ENCODE measurements at places on chromosomes 13 and 19.

DNA sequence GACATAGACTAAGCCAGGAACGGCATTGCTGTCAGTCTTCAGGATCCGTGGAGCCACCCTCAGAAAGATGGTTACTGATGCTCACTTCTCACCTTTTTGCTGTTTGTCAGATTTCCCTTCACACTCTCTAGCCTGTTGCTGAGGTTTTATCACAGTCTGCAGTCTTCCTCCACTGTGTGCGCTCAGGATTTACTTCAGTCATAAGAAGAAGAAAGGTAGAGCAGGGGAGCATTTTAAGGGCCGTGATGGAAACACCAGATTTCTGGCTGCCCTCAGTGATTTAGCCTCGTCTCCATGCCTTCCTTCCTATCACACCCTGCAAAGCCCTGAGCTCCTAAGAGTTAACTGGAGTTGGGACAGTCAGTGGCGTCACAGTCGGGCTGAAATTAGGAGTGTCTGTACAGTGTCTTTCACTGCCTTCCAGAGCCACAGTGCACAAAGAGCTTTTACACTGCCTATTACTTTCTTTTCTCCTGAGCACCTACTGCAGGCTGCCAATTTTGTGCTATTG lies 60.0 kb upstream of the GPR183 start:
- DNase-seq: no peak

GRCh38 chr13:37395544-37395943 lies 203.0 kb downstream of the POSTN start:
- no peak for DNase-seq

- no peak for DNase-seq
Observed at GRCh38 chr19:45592366-45592765, 7.8 kb upstream of the OPA3 start.

GRCh38 chr19:53131085-53131590 lies 1.6 kb downstream of the ZNF415 start:
- no peak for DNase-seq

DNA sequence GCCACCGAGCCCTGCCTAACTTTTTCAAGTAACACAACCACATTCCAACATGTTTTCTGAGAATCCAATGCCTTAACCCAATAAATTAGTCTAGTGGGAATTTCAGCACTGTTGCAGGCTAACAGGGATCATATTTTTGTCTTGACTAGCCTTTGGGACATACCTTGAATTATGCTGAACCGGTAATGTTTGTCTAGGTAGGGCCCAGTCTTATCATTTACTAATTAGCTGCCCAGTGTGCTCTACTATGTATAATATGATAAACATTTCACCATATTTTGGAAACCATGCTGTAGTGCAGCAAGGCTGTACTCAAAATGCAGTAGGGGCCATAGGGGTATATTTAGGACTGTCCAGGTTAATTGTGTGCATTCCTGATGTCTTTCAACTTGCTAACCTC lies 3.3 kb upstream of the PDS5B start:
- no peak for DNase-seq

DNA sequence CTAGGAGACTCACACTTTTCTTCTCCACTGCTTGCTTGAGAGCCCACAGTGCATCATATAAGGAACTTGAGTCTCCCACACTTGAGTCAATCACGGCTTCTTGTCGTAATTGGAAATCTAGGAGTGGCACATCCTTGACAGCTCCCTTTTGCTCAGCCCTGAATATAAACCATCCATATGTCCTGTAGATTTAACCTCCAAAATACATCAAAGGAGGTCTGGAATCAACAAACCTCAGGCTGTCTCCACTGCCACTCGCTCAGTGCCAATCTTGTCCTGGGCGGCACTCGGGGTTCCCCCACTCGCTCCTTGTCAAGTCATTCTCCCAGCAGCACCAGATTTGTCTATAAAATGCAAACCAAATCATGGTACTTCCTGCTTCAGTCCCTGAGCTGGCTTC lies 84.4 kb upstream of the UQCRFS1 start:
- DNase-seq: no peak

GRCh38 chr13:39600766-39601165 lies 2.2 kb downstream of the LHFPL6 start:
- DNase-seq: no peak

DNA sequence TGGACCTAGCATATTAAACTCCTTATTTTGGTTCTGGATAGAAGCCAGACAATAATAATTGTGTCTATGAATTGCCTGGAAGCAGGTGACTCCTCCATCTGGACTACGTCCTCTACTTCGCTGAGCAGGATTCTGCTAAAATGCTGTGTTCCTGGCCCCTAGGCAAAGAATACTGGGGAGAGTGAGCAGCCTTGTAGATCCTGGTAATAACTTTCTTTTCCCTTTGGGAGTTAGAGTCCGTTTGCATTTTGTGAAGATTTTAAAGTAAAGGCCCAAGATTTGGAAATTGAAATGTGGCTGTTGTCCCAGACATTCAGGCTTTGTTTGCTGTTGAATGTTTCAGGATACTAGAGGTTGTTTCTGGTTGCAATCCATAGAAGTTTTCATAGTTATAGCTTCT lies 511.9 kb upstream of the KLF12 start:
- DNase-seq: no peak

DNA sequence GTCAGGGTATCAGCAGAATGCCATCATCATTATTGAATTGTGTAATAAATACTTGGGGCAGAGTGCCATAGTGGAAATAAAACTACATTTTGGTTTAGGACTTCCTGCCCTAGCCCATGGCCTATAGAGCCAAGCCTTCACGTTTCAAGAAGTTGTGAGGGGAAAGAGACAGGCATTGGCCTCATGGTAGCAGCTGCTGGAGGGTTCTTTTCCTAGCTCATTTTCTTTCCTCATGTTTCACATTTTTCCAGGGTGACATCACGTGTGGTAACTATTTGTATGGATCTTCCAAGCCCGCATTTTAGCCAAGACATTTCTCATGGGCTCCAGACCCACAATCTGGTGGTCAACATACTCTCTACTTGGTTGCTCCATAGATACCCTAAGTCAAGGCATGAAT lies 80.4 kb downstream of the LRCH1 start:
- no peak for DNase-seq

GRCh38 chr19:48568345-48568886 lies 16.4 kb downstream of the SULT2B1 start:
- DNase-seq: no peak

DNA sequence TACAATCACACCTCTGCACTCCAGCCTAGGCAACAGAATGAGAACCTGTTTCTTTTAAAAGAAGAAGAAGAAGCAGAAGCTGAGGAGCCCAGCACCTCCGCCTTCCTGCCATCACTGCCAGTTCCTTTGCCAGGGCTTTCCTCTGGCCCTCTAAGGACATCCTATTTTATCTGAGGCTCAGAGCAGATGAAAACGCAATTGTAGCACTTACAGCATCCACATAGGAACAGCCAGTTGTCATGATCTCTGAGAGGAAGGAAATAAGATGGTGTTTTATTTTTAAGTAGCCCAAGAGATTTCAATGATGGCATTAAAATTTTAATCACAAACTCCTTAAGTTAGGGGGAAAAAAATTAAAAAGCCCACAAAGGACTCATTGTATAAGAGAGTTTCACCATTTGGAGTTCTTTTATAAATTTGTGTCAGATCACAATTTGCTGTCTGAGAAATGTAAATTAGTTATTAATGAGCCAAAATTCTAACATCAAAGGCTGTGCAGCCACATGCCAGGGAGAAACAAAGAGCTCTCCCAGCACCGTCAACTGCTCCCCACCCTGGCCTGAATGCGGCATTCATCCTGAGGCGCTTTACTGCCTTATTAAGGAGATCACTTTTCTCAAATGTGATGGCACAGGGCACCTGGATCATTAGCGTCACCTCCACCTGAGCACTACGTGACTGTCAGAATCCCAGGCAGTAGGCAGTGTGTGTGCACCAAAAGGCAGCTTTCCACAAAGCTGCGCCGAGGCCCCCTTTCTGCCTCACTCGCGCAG lies 393.0 kb downstream of the FOXO1 start:
- no peak for DNase-seq

DNA sequence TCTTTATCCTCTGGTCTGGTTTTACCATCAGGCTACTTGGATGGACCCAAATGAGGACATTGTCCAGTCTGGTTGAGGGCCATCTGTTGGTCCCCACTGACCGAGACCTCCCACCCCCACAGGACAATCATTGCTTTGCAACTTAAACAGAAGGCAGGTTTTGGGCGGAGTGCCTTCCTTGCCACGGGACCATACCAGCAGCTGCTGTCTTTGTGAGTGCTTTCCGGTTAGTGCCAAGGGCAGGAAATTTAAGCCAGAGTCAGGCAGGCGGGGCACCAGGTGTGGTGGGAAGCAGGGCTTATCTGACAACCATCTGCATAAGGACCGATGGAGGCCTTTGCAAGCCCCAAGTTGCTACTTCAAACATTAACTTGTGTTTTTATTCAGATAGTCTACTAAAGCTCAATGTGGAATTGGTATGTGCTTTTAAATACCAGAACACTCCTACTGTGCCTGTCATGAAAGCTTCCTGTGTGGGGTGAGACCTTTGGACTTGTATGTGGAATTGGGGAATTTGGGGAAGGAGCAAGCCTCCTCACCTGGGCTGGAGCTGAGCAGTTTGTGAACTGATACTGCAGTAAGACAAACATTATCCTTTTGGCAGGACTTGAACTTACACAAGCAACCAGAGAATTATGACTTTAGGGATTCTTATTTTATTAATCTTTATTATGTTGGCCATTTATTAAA lies 39.3 kb upstream of the UBE2L5 start:
- DNase-seq: no peak

GRCh38 chr19:44050740-44051649 lies 841 bp upstream of the ZNF223 start:
- DNase-seq: peak; percentile 10

DNA sequence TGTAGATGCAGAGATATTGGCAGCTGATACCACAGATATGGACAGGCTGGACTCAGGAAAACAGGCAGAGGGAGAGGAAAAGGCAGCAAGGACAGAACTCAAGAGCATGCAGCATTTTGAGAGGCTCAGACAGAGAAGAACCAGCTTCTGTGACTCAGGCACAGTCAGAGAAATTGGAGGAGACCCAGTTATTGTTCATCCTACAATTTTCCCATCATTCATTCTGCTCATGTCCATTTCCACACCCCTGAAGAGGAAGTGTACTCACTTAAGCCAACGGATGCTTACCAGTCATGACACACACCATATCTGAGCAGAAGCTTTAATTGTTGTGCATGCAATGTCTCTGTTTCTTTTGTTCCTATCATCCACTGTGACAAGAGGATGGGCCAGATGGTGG lies 359.8 kb upstream of the HTR2A start:
- no peak for DNase-seq

- no peak for DNase-seq
Observed at GRCh38 chr13:60590800-60591747, 194.1 kb downstream of the TDRD3 start.

GRCh38 chr19:43984687-43985000 lies 656 bp downstream of the ZNF155 start:
- no peak for DNase-seq

DNA sequence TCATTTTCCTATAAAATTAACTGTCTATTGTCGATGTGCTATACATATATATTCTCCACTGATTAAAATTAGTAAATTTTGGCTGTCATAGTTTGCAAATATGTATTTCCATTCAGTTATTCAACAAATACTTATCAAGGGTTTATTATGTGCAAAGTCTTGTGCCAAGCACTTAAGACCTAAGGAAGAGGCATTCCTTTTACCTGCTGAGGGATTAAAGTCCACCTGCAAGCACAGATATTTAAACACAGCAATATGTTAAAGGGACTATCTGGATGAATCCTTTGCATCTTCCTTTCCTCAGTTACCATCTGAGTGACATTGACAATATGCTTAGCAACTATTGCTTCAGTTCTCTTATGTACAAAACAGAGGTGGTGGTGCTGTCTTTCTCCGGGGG lies 89.3 kb downstream of the LIG4 start:
- DNase-seq: no peak

DNA sequence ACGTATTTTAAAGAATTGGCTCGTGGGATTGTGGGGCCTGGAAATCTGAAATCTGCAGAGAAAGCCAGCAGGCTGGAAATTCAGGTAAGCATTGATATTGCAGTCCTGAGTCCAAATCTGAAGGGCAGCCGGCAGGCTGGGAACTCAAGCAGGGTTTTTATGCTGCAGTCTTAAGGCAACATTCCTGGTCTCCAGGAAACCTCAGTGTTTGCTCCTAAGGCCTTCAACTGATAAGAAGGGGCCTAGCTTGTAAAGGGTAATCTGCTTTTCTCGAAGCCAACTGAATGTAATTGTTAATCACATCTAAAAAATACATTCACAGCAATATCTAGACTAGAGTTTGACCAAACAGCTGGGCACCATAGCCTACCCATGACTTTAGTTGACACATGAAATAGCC lies 154.4 kb downstream of the EFNB2 start:
- DNase-seq: no peak

DNA sequence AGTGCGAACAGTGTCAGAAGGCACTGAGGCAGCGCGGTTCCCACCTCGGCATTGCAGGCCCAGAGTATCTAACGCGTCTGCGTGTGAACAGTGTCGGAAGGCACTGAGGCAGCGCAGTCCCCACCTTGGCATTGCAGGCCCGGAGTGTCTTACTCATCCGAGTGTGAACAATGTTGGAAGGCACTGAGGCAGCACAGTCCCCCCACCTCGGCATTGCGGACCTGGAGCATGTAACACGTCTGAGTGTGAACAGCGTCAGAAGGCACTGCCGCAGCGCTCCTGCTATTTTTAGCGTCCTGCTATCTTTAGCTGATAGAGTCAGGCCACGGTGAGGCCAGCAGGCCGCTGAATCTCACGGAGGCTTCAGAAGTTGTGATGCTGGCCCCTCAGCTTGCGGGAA lies 39.6 kb downstream of the ATP11A start:
- no peak for DNase-seq

GRCh38 chr13:110714797-110715394 lies 1.4 kb downstream of the ING1 start:
- DNase-seq: peak; percentile 32

- no peak for DNase-seq
Observed at GRCh38 chr19:32917616-32917996, 48.0 kb upstream of the SLC7A9 start.

DNA sequence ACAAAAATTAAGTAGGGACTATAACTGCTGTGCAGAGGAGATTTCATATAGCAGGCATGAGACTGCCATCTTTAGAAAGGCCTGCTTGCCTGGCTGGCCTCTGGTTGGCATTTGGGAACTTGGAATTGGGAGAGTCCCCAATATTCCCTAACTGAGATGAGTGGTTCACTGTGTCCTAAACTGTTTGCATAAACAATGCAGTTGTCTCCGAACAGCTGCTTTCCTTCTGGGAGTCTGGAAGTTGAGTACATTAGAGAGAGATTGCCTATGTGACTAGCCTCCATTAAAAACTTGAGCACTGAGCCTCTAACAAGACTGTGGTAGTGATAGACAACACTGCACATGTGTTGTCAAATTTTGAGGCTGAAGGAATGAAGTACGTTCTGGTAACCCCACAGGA lies 47.4 kb downstream of the STOML3 start:
- no peak for DNase-seq

- DNase-seq: no peak
Observed at GRCh38 chr19:34471906-34472700, 9.5 kb upstream of the WTIP start.

DNA sequence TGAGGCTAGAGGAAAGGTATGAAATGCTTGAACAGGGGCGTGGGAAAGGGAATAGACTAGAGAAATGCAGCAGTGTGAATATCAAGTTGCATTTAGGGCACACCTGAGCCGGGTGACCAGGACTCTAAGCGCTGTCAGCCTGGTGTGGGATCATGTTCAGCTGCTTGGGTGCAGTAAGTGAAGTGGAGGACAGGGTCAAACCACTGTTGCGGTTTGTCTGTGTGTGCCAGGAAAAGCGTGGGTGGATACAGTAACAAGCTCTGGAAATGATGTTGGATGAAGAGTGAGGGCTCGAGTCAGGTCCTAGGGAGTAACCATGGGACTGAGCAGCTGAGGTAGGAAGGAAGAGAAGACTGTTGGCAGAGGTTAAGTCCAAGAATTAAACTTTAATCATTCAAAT lies 15.8 kb downstream of the DGKH start:
- DNase-seq: no peak
